ENCODE measurements at places on chromosomes 2 and 18.

DNA sequence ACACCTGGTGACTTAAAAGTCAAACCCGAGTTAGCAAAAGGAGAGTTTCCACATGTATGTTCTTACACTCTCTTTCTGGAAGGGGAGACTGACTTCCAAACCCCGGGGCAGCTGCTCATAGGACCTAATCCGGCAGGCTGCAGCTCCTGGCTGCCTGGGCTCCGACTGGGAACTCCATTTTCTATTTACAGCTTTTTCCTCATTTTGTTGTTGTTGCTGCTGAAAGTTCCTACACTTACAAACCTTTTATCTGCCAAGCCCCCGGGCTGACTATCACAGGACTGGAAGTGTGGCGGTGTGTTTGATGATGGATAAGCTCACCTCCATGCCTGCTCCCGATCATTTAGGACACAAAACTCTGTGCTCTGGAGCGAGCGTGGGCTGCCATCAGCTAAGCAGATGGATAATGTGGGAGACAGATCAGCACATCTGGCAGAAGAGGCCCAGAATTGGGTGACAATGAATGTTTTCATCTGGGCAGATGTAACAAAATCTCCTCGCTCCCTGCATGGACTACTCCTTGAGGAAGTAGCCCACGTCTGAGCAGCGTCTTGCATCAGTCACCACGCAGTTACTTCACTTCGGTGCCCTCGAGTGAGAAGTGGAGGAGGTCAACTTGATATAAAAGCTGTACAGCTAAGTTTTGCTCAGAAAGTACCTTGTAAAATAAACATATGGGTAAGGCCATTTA lies 114.4 kb upstream of the COPS8 start:
- DNase-seq: no peak

GRCh38 chr18:55064760-55065159 lies 105.5 kb upstream of the CCDC68 start:
- DNase-seq: no peak

DNA sequence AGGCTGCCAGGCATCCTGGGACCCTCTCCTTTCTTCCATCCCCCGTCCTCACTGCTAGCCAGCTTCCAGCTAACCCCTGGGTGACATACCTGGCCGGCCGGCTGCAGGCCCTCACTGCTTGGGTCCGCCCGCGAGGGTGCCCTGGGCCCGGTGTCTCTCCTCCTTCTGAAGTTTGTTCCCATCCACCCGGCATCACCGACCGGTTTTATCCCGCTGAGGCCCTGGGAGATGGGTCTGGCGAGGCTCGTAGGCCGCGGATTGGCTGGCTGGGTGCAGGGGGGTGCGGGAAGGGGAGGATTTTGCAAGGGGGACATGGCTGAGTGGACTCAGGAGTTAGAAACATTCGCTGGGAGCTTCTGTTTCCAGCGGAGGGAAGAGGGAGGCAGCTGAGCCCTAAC lies at the start of gene PAX8:
Gene PAX8 (minus strand): TSS at position 180 of the 398 bp plus-strand sequence. CDS start 527 bp downstream, outside the sequence.
- no peak for DNase-seq

- no peak for DNase-seq
These were observed 599.9 kb downstream of the TMEM182 start for GRCh38 chr2:103361712-103362111.

GRCh38 chr2:192696857-192697256 lies 502.1 kb upstream of the TMEFF2 start:
- DNase-seq: no peak
